Endothelial cell of umbilical vein (primary cell): ENCODE measurements at places on chromosomes 12 and 14.

DNA sequence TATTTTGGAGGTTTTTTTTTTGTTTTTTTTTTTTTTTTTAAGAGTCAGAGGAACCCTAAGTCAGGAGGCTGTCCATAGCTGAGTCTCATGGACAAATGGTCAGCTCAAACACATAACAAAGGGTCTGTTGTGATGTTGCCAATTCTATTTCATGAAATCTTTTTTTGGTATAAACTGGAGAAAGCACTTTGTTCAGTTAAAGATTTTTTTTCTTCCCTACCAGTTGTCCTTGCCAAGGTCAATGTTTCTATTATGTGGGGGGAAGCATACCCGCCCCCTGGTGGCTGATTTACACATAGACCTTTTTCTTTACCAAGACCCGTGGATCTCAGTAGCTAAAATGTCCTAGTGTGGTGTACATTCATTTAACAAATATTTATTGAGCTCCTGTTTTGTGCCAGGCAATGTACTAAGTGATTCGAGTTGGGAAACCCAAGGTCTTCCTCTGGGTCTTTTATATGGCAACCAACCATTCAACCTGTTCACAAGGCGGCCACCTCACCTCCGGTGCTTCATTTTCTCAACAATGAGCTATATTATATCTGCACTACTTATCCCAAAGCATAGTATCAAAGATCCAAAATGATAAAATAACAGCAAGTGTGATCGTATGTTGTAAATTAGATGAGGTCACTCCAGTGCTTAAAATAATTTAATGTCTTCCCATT lies 214.5 kb downstream of the PAH start:
- H3K4me3 ChIP-seq = no peak overlapping the region
- no peaks in the 10 kb centered on the region for H3K27me3 ChIP-seq
- no peaks in the 10 kb centered on the region for H3K4me1 ChIP-seq
- no peak overlapping the region for H3K27ac ChIP-seq

GRCh38 chr14:20499881-20500280 lies 5.5 kb upstream of the RNASE10 start:
- H3K4me3 ChIP-seq = no peak overlapping the region
- H3K27ac ChIP-seq = peak overlapping the region; percentile 81
- no peaks in the 10 kb centered on the region for H3K36me3 ChIP-seq
- no peaks in the 10 kb centered on the region for H3K27me3 ChIP-seq
- DNase-seq = no peak

- no peak overlapping the region for H3K27ac ChIP-seq
- no peak overlapping the region for H3K4me3 ChIP-seq
- DNase-seq = no peak
- no peaks in the 10 kb centered on the region for H3K4me1 ChIP-seq
- H3K36me3 ChIP-seq = peaks cover 27% of the 10 kb centered on the region
Observed at GRCh38 chr14:100841761-100842403, 16.0 kb downstream of the MEG3 start.

- H3K36me3 ChIP-seq = no peaks in the 10 kb centered on the region
- peaks cover 10% of the 10 kb centered on the region for H3K27me3 ChIP-seq
- DNase-seq = no peak
- no peak overlapping the region for H3K4me3 ChIP-seq
Observed at GRCh38 chr12:45580356-45580969, 149.0 kb upstream of the ARID2 start.

DNA sequence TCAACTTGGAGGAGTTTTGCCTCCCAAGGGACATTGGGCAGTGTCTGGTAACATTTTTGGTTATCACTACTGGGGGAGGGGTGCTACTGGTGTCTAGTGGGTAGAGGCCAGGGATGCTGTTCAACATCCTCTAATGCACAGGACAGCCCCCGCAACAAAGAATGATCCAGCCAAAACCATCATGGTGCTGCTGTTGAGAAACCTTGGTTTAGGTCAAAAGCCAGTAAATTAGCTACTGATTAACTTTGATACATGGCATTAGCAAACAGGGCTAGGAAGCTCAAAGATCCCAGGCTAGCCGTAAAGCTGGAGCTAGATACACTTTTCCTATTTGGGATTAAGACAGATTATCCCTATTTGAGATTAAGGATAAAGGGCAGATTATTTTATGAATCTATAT lies 8.8 kb downstream of the ALKBH2 start:
- no peaks in the 10 kb centered on the region for H3K4me1 ChIP-seq
- H3K27me3 ChIP-seq = no peaks in the 10 kb centered on the region
- peaks cover 21% of the 10 kb centered on the region for H3K36me3 ChIP-seq
- no peak overlapping the region for H3K4me3 ChIP-seq

DNA sequence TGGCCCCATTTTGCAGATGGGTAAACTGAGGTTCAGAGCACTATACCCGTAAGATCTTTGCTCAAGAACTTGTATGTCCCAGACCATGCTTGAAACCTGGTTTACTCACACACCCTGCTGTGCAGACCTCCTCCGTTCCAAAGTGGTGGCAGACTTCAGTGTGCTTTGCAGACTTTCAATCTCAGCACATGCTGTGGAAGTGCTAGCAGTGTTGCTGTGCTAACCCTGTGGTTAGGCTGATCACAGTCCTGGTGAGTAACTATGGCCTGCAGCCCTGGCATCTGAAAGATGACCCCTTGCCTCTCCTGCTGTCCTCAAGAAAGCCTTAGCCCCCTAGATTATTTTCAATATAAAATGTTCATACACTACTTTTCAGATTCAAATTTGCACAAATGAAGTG lies 450.6 kb downstream of the DPF3 start:
- H3K27ac ChIP-seq = no peak overlapping the region
- no peaks in the 10 kb centered on the region for H3K4me1 ChIP-seq
- no peak overlapping the region for H3K4me3 ChIP-seq
- no peaks in the 10 kb centered on the region for H3K27me3 ChIP-seq

- H3K36me3 ChIP-seq = no peaks in the 10 kb centered on the region
- peak; percentile 58 for DNase-seq
- H3K4me1 ChIP-seq = no peaks in the 10 kb centered on the region
Observed at GRCh38 chr12:19288603-19289244, 150.6 kb upstream of the AEBP2 start.

DNA sequence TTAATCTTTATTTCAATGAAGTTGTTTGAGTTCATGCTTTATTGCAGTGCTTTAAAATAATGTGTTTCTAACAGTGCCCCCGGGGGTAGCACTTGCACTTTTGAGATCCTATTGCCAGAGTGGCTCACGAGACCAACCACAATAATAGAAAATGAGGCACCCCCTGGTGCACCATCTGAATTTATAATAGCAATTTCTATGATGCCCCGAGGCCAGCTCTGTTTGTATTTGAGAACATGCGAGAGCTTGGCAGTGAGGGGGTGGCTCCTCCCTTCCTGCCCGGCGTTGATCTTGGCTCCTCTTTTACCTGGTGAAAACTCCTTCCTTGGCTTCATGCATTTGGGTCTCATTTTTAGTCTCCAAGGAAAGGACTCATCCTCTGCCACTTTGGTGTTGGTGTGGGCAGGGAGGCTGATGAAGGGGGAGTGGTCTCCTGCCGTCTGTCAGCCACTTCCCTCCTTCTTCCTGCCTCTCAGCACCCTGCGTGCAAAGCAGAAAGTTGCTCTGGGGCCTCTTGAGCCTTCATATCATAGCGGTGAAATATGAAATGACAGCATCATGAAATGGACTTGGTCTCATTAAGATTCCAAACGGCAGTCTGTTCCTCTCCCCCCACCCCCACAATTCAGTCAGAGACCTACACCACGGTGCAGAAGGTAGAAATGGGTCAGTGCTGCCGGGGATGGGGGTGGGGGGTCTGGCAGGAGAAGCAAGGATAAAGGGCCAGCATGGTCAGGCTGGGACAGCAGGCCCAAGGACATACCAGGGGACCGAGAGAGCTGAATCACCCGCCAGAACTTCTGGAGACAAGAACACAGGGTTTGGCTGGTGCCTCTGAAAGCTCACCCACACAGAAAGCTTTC lies 17.7 kb upstream of the NRXN3 start:
- no peak overlapping the region for H3K4me3 ChIP-seq
- no peak for DNase-seq
- H3K27me3 ChIP-seq = no peaks in the 10 kb centered on the region
- H3K27ac ChIP-seq = no peak overlapping the region
- H3K4me1 ChIP-seq = no peaks in the 10 kb centered on the region

GRCh38 chr12:14664434-14665023 lies 31.9 kb downstream of the GUCY2C start:
- H3K4me1 ChIP-seq = no peaks in the 10 kb centered on the region
- H3K4me3 ChIP-seq = no peak overlapping the region
- no peak overlapping the region for H3K27ac ChIP-seq
- DNase-seq = peak; percentile 57

DNA sequence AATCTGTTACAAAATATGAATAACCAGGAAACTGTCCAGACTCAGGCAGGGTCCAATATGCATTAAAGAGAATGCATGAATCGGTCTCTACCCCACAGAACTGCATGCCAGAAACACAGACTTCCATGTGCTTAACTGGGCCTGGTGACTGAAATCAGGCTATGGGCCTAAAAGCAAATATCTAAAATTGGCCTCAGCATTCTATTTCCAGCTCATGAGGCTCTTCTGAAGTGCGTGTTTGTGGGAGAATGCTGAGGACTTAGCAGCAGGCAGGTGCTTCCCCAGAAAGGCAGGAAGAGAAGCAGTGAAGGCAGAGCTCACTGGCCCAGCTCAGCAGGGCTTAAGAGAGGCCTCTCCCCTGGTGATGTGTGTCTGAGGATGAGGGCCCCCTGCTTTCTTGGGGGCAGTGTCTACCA lies 48.5 kb downstream of the ADGRD1 start:
- no peak for DNase-seq
- H3K27me3 ChIP-seq = no peaks in the 10 kb centered on the region
- no peak overlapping the region for H3K27ac ChIP-seq
- H3K4me3 ChIP-seq = no peak overlapping the region

- H3K27ac ChIP-seq = no peak overlapping the region
- no peak for DNase-seq
- H3K4me1 ChIP-seq = no peaks in the 10 kb centered on the region
- no peaks in the 10 kb centered on the region for H3K36me3 ChIP-seq
- H3K27me3 ChIP-seq = no peaks in the 10 kb centered on the region
Observed at GRCh38 chr14:58777541-58777979, 139.8 kb downstream of the DACT1 start.

DNA sequence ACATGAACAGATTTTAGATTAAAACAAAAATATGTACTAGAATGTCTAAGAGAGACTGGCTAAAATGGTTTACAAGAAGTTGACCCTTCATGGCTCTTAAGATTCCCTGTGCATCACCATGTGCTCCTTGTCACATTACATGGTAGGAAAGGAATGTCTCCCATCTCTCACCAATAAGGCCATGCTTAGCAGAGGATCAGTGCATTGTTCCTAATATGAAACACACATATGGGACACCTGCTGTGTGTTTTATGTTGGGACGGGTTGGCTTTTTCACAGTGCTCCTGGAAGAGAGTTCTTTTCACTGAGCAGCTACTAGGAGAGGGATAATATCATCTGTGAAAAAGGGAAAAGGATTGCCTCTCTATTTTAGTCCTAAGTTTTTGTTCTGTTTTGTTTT lies 9.6 kb downstream of the PFKM start:
- no peak for DNase-seq
- H3K4me1 ChIP-seq = peaks cover 3% of the 10 kb centered on the region
- no peaks in the 10 kb centered on the region for H3K27me3 ChIP-seq
- no peak overlapping the region for H3K27ac ChIP-seq
- H3K4me3 ChIP-seq = no peak overlapping the region
- peaks cover 18% of the 10 kb centered on the region for H3K36me3 ChIP-seq

GRCh38 chr12:109760930-109761921 lies 47.6 kb downstream of the FAM222A start:
- no peaks in the 10 kb centered on the region for H3K4me1 ChIP-seq
- no peak for DNase-seq
- no peak overlapping the region for H3K27ac ChIP-seq

DNA sequence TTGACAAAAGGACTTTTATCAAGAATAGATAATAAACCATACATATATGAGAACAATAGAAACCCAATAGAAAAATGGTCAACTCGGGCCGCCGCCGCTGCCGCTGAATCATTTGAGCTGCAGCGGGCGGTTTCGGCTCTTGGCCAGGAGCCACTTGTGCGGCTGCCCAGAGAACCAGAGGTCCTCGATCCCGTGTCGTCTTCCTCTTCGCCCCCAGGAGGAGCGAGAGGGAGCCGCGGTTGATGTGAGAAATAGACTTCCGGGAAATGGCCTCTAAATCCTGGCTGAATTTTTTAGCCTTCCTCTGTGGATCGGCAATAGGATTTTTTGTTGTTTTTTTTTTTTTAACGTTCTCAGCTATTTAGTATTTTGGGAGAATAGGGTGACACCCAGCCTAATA lies 44.8 kb downstream of the CPSF6 start:
- H3K36me3 ChIP-seq = no peaks in the 10 kb centered on the region
- peaks cover 8% of the 10 kb centered on the region for H3K4me1 ChIP-seq
- H3K27ac ChIP-seq = no peak overlapping the region
- no peak overlapping the region for H3K4me3 ChIP-seq

DNA sequence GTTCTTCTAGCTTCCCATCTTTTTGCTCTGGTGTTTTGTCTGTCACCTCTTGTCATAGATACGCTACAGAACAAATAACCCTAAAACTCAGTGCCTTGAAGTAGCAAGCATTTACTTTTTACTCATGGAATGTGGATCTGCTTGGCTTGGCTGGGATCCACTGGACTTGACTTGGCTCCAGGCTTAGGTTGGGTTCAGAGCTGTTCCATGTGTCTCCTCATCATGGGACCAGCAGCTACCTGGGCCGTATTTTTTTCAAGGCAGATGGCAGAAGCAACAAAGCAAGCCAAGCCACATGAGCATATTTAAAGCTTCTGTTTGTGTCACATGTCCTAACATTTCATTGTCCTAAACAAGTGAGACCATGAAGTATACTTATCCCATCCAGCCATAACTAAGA lies 48.7 kb upstream of the ATF1 start:
- H3K4me1 ChIP-seq = no peaks in the 10 kb centered on the region
- no peak for DNase-seq
- no peak overlapping the region for H3K4me3 ChIP-seq
- no peaks in the 10 kb centered on the region for H3K27me3 ChIP-seq
- peaks cover 8% of the 10 kb centered on the region for H3K36me3 ChIP-seq

DNA sequence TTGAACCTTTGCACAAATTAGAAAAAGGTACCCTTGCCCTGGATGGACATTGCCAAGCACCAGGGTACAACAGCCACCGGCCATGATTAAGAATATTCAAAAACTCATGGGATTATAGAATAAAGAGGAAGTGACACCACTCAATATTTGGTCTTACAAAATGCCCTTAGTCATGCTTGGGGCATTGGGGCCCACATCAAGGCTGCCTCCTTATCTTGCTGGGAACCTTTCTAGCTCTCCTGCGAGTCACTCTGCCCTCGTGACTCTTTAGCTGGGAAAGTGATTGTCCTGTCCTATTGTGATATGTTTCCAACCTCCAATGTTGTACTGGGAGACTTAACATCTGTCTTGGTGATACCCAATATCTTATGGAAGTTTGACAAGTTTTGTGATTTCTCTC lies 57.8 kb downstream of the GTF2A1 start:
- no peak overlapping the region for H3K4me3 ChIP-seq
- no peaks in the 10 kb centered on the region for H3K36me3 ChIP-seq
- H3K27me3 ChIP-seq = no peaks in the 10 kb centered on the region
- no peak for DNase-seq
- H3K4me1 ChIP-seq = no peaks in the 10 kb centered on the region
- H3K27ac ChIP-seq = no peak overlapping the region
